Spinal cord (tissue), 10 donors: ENCODE measurements at places on chromosomes 6 and 20.

DNA sequence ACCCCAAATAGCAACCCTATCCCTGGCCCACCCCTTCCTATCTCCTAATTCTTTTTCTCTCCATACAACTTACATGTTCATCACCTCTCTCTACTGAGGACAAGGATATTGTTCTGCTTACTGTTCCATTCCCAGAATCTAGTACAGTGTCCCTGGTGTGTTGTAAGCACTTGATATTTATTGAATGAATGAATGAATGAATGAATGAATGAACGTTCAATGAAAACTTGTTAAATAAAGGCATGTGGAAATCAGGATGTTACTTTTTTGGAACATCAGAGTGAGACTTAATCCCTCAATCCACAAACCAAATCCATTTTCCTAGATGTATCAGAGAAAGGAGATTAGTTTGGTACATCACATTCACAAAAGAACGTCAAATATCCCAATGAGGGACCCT lies 6.8 kb upstream of the JPH2 start:
- no peak for DNase-seq

DNA sequence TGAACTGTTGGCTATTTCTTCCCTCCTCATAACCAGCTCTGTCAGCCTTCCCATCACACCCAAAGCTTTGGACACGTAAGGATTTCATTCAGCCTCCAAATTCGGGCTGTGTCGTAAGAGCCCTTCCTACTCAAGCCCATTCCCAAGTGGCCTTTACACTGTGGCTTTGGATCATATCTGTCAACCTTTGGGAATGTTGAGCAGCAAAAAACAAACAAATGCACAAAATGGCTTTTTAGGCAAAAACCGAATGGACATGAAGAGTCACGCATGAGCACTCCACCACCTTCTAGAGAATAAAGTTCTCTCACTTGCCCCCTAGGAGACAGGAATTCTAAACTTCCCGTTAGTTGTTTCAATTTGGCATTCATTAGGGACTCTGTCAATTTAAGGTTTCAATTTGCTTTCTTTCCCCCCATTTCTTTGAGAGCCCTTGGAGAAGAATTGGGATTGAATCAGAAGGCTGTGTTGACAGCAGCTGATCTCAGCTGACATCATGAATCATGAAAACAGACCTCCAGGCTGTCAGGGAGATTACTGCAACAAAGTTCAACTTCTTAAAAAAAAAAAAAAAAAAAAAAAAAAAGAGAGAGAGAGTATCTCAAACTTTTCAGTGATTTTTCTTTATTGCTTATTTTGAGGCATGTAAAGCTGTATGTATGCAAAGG lies 110.3 kb downstream of the BCAS1 start:
- no peak for DNase-seq

DNA sequence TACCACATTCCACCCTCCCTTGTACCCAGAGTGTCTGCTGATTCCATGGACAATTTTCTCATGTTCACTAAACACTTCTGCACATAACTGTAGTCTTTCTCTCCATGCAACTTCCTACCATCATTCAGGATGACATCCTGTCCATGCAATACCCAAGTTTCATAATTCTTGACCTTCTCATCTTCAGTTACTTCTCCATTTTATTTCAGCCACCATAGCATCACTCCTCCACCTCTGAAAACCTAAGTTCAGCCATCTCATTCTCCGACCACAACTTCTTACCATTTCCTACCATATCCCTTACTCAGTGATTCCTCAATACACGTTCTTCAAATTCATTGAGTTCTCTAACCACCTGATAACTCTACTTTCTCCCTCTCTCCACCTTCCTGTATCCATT lies 216.5 kb upstream of the TENT5A start:
- no peak for DNase-seq

- no peak for DNase-seq
Observed at GRCh38 chr20:59250293-59250692, 50.1 kb upstream of the EDN3 start.

DNA sequence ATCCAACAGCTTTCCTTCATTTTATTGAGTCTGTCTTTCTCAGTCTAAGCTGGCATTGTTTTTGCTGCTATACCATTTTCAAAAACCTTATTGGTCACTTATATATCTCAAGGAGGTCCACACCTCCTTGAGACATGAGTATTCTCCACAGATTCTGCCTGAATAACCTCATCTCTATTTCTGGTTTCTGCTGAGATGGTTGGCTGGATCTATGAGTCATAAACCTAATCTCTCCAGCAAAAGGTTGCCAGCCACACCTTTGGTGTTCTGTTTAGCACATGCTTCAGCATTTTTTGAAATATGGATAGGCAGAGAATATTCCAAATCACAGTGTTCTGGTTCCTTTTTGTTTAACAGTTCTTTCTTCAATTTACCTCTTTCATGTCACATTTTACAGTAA lies 40.8 kb upstream of the TMEM244 start:
- no peak for DNase-seq

DNA sequence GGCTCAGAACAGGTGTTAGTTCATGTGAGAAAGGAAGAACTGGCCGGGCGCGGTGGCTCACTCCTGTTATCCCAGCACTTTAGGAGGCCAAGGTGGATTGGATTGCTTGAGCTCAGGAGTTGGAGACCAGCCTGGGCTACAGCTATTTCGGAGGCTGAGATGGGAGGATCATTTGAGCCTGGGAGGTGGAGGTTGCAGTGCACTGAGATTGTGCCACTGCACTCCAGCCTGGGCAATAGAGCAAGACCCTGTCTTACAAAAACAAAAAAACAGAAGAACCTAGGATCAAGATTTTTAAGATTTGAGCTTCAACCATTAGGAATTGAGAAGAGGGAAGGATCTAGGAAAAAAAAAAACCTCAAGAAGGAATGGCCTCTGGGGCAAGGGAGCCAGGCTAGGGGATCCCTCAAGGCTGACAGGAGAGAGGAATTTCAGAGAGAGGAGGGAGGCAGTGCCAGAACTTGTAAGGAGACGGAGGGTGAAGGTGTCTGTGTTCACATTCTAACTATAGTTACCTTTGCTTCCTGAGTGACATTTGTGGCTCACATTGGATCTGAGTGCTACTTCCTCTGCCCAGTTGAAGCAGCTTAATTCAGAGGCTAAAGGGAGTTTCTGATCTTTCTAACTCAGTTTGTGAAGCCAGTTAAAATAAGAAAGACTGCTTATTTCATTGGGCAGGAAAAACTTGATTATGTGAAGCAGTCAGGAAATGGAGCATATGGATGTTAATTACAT lies 26.1 kb downstream of the CHMP4B start:
- no peak for DNase-seq

DNA sequence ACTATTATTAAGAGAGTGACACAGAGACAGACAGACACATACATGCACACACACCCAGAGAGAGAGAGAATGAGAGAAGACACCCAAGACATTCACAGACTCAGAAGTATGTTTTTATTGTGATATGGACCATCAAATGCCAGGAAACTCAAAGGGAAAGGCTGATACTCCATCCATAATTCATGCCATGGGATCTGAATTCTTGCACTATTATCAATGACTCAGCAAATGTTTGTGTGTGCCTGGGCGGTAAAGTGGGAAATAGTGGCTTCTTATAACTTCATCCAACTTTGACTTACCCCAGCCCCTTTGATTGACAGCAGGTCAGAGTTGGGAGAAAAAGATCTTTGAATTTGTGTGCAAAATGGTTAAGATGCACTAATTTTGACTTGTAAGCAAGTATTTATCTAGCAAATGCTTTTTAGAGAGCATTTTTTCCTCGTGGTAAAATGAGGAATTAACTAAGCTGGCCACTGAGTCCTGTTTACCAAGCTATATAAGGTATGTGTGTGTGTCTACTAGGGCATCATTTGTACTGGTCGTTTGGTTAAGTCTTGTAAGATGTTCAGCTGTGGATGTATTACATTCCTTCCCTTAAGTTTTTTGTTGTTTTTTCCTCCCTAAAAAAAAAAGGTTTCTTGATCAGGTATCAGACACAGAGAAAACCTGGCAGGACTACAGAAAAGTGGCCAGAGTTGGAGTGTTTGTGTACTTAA lies 3.0 kb upstream of the CCN2 start:
- DNase-seq: no peak
